IPS DF 6.9 (cell line): ENCODE measurements at places on chromosomes 12 and 14.
A peak's percentile ranks its signal among the peaks of the same experiment; 100 is the strongest.

DNA sequence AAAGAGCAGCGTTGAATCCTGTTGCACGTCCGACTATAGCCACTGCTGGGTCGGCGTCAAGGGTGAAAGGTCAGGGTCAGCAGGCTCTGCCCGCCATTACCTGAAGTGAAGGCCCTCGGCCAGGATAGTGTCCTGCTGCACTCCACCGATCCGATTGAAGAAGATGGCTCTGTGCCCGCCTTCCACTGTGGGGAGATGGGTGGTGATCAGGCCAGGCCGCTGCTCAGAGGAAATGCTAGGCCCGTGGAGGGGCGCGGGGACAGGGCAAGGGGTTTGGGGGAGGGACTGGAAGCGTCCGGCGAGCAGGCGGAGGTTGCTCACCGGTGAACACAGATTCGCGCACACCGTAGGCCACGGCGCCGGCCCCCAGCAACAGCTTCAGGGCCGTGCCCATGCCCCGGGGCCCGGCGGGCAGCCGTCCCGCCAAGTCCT is 352 bp downstream of the PHB2 start:
- DNase-seq = no peak

GRCh38 chr12:71392521-71393145 is 47.0 kb upstream of the LGR5 start:
- DNase-seq = peak; percentile 47

DNA sequence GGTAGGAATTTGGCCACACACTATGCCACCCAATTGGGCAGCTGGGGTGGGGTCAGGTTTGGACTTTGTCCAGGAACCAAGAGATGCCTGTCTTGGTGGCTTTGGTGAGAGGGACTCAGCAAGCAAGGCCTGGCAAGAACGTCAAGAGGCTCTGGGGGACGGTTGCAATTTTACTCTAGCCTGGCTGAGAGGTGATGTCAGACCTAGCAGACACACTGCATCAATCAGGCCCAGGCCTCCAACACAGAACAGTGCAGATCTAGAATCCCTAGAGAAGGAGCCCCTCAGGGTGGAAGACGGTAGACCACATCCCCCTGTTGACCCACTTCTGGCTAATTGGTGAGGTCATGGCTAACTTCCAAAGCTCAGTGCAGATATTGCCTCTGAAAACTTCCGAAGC is 1.6 kb upstream of the UNC119B start:
- no peak for DNase-seq

DNA sequence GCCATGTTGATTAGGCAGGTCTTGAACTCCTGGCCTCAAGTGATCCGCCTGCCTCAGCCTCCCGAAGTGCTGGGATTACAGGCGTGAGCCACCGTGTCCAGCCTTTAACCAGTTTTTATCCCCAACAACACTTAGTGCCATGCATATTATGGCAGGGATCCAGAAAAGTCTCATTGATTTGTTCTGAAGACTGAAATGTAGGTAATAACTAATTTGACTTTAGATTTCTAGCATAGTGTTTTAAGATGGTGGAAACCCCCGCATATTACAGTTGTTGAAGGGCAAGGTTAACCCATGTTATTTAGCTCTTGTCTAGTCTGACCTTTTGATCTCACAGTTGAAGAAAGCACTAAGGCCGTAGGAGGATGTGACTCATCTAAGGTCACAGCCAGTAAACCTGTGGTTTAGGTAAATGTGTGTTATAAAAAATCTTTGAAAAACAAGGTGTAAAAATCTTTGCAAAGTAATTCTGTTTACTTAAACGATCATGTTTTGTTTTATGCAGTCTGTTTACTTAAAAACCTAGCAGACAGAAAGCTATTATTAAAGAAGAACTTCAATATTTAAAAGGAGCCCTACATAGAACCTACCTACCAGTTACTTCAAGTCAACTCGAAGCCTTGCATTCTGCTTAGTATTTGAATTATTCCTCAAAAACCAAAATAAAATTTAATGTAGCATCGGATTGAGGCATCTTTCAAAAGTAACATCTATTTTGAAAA is 24.8 kb downstream of the BICDL1 start:
- DNase-seq = no peak

DNA sequence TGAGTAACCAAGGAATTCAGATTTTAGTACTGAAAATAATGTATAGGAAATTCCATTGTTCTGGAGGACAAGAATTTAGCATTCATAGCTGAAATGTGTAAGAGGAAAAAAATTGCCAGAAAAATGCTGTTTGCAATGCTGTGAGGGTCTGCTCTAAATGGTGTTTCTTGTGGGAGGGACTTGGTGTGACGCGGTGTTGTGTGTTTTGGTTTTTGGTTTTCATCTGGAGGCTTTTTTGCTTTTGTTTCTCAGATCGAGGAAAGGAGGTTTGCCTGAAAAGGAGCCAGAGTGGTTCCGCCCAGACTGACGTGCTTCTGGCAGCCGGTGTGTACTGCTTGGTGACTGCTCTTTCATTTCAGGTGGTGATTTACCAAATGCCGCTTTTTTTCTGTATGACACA is 211.8 kb upstream of the HMGA2 start:
- DNase-seq = no peak

DNA sequence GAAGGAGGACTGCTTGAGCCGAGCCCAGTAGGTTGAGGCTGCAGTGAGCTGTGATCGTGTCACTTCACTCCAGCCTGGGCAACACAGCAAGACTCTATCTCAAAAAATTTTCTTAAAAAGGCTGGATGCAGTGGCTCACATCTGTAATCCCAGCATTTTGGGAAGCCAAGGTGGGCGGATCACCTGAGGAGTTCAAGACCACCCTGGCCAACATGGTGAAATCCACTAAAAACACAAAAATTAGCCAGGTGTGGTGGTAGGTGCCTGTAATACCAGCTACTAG is 17.1 kb upstream of the MDM2 start:
- DNase-seq = no peak

DNA sequence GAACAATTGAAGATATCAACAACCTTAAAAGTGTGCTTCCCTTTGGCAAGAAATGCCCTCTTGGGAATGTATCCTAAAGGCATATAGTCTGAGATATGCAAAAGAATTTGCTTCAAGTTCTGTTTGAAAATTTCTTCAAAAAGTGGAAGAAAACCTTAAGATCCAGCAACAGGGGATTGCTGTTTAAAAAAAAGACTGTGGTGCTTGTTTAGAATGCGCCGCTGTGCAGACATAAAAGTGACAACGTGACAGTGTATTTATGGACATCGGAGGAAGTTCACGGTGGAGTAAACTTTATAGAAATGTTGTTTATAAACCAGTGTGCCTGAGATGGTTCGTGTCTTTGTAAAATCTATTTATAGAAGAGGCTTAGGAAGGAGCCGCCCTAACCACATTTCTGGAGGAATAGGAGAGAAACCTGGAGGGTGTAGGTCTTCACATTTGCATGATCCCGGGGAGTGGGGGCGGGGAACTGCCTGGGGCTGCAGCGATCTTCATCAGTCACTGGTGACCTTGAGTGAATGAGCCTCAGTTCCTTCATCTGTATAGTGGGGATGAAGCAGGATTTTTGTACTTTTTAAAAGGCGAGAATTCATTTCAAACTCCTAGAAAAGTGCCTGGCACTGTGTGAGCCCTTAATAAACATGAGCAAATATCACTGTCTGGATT is 27.5 kb downstream of the ADGRD1 start:
- DNase-seq = no peak

DNA sequence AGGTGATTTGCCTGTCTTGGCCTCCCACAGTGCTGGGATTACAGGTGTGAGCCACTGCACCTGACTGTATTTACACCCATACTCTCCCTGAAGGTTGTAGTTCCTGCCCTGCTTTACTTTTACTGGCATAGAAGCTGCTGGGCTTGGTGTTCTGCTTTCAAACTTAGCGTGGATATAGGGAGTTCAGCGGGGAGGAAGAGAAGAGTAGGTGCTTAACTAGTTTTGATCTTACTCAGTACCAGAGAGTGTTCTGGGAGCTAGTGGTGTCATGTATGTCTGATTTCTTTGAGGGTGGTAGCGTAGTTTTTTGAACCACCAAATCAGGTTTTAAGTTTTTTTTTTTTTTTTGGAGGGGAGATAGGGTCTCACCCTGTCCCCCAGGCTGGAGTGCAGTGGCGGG is 13.8 kb downstream of the RCOR1 start:
- DNase-seq = no peak

DNA sequence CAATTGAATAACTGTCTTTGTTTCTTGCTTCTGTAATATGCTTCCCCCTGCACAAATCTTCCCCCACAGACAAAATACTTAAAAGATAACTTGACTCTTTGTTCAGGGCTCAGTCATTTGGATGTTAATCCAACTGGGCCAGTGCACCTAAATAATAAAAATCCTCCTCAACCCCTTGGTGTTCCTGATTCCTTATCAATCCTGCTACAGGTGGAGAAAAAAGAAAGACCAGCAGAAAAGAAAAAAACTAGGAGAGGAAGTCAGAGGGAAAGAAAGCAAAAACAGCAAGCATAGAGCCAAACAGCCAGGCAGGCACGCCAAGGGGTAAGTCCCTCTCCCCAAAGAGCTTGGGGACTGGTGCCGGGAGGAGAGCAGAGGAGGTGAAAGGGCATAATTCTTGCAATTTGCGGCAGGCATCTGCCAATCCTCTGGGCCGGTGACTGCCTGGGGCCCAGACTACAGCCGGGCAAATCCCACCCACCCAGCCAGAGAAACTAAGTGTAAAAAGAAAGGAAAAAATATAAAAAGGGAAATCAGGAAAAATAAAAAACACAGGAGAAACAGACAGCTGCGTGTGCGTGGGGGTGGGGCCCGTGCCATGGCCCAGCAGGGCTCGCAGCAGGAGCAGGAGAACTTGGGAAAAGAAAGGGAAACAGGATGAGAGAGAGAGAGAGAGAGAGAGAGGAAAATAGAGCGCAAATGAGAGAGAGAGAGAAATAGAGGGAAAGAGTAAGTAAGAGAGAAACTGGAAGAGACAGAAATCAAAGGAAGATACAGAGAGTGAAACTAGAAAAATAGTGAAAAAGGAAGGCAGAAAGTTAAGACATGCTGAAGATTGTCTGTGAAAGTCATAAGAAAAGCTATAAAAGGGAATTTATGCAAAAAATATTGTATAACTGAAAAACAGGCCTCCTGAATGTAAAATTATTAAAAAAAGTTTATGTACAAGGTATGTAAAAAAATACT is 21.4 kb downstream of the KLRK1 start:
- no peak for DNase-seq

- no peak for DNase-seq
Observed at GRCh38 chr12:115374480-115375185, 690.7 kb upstream of the TBX3 start.

- no peak for DNase-seq
Observed at GRCh38 chr14:56461276-56462275, 118.0 kb upstream of the TMEM260 start.

DNA sequence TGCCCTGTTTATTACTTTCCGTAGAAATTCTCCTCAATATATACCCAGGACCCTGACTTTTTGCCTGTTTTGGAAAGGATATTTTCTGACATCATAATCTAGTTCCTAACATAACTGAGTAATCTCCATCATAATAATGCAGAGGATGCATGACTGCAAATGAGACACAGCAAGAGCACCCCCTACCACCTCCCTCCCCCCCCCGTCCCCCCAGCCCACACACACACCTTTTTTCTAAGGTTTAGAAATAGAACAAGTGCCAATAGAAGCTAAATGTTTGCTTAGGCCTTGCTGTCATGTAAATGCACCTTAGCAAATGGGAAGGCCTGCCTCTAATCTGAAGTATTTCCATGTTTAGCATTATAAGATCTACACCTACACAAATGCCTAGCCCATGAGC is at the start of gene PTHLH:
Gene PTHLH, minus strand, starts transcription at position 13 of the 400 bp plus-strand sequence. CDS start 3,239 bp downstream, outside the sequence.
- DNase-seq = no peak

DNA sequence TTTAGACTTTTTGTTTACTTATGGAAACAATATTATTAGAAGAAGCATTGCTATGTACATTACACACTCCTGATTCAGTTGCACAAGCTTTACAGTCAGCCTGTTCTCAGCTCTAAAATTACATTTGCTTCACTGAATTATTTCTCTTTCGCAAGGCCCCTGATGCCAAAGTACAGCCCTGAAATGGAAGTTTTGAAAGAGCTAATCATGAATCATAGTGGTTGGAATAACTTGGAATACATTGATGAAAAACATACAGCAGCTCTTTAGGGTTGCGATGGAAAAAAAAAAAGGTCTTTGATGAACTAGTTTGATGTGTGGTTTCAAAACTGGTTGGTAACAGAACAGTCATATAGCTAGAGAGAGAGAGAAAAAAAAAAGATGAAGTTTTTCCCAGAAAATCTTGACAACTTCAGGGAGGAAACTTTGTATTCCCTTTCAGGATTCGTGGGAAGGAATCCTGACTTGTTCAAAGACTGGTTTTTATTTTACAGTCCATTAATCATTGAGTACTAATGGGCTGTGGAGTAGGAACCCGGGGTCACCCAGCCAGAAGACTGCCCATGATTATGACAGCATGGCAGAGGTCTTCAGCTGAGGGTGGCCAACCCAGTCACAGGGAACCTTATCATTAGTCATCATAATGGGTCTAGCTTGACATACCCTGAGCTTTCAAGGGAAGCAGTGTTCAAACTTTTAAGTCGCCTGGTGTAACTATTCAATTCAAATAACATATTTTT is 460.1 kb downstream of the NAV3 start:
- DNase-seq = no peak

GRCh38 chr12:107805488-107806180 is 31.1 kb downstream of the ASCL4 start:
- DNase-seq = no peak

DNA sequence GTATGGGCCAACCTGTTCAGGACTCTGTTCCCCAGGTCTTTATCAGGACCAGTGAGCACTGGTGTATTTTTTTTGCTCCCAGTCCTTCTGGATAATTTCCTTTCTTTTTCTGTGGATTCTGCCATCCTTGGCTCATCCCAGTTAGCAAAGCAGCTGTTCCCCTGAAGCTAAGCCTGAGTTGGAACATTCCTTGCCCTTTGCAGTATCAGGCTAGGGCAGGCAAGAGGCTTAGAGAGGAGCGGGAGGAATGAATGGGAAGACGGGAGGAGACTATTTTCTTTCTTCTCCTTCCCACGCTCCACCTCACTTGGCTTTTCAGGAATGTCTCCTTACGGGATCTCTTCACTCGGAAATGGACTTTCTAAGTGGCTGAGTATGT is 29.2 kb downstream of the ERG28 start:
- peak; percentile 52 for DNase-seq

DNA sequence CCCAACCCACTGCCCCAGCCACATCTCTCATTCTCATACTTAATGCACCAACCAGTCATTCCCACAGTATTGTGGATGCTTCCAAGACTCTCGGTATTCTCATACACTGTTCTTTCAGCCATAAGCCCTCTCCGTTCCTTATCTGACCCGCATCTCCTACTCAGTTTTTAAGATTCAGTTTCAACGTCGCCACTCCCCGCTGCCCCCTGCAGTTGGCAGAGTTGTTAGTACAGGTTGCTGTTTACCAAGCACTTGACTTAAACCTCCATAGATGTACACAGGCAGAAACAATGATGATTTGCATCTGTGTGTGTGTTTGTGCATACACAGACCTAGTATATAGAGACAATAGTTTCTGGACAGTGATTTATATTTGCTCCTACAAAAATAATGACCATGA is 40.2 kb downstream of the PAH start:
- DNase-seq = peak; percentile 25

GRCh38 chr12:49220972-49221371 is 32.1 kb upstream of the TUBA1A start:
- no peak for DNase-seq

DNA sequence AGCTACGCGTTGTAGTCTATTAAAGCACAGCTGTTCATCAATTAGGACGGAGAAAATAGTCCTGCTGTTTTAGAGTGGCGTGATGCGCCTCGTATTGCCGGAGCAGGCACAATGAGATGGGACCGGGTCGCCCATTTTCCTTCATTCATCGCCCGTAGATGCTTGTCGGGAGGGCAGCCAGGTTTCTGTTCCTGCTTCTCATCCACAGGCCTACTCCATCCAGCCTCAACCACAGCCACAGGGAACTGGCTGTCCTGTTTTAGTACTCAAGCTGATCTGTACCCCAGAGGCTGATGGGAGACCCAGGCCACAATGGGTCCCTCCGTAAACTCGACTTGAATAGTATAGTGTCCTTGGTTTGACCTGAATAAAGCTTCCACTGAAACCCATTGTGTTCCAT is 264.0 kb downstream of the VRK1 start:
- DNase-seq = no peak
